IPS DF 19.7 (cell line): ENCODE measurements at places on chromosomes 6 and 20.

DNA sequence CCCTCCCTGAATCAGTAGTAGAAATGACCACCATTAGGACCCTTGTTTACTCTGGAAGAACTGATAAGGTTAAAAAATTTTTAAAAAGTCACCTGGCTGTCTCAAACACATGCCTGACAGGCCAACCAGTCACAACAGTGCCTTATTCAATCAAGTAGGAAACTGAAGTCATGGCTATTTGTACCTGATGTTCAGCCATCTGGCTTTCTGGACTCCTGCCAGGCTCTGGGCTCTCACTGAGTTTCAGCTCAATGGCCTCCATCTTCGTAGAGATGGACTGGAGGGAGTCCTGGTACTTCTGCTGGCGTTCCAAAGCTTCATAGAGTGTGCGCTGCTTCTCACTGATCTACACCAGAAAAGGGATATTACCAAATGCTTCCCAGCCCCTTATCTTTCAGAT, 343.8 kb downstream of the SYNE1 start:
- DNase-seq = no peak

GRCh38 chr6:45630314-45630713, 252.6 kb upstream of the SUPT3H start:
- DNase-seq = no peak

DNA sequence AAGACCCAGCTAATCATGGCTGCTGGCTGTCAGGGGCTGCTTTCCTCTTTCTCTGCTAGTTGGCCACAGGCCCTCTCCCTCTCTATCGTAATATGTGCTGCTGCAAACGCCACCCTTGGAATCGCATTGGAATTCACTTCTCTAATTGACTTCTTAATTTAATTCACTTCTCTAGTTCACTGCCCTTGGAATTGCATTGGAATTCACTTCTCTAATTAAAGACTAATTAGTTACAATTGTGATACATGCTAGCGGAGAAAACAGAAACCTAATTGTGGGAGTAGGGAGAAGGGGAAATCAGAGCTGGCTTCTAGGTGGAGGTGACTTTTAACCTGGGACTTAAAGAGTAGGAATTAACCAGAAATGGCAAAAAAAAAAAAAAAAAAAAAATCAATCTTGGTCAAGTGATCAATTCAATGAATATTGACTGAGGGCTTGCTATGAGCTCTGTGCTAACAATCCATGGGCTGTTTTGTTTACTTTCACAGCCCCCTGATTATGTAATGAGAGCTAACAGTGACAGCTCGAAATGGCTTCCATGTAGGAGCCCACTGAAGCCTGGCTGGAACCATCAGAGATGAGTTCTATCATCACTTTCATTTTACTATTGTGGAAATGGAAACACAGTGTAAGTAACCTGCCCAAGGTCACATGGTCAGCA, 11.3 kb downstream of the ZFP64 start:
- DNase-seq = no peak

DNA sequence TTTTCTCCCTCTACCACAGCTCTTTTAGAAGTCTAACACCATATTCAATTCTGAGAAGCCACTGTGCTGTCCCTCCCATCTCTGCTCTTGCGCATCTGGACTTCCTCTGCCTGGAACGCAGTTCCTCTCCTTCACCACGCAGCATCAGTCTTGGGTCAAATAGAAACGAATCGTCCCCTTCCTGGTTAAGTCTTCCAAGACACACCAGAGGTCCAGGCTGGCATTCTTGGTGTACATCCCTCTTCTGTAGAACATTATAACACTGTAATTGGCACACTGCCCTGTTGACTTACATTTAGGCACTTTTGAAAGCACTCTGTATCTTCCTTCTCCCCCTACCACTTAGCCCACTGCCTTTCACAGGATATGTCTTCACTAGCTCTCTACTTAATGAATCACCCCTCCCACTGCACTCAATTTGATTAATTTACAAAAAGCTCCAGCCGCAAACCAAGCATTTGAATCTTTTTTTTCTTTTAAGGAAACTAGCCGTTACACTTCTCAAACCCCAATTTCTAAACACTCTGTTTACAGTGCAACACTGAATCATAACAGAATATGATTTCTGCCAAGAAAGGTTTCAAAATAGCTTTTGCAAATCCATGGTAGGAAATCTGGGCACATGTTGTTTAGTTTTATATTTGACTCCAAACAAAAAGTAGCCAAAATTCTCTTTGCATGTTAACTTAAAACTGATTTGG, 140.8 kb upstream of the CARMIL1 start:
- DNase-seq = no peak
